ENCODE measurements at places on chromosomes 4 and X. TPM values are rescaled to one million over a fixed set of nuclear protein-coding genes. Genes with fewer than 3 reads are reported as not detected.

Gene TMSB15C
- total RNA-seq: 0.18 TPM

Gene AREG
- total RNA-seq: 0.18 TPM

Gene SPP1
- total RNA-seq: 10.5 TPM

Gene USP17L5
- total RNA-seq: not detected

Gene SSX2B
- 0.23 TPM for total RNA-seq

Gene PABPC4L
- total RNA-seq: 0.05 TPM

DNA sequence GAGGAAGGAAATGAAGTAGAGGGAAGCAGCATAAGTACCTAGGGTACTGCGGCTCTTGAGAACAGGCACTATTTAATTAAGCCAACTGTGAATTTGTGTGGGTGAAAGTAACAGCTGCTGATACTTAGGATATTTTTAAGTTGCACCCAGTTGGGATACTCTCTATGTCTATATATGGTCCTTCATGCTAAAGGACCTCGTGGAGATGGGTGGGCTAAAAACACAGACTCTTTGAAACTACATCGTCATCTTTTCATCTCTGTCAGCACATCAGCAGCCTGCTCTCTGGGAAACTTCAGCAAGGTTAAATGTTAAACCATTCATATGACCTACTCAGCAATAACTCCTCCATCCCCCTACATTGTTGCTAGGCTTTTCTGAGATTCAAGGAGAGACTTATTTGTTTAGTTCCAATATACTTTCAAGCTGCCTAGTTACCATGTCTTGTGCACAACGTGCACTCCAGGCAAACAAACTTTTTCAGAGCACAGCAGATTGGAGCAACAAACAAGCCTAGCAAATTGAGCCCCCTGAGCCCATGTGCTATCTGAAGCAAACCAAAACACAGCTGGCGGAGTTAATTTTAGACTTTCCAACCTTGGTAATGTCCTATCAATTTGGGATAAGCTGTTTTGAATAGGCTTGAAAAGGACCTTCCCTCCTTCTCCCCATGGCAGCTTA lies 6.2 kb upstream of the MOB1B start:
- DNase-seq: no peak

- DNase-seq: no peak
Observed at GRCh38 chr4:153418121-153418520, 48.0 kb upstream of the TMEM131L start.

DNA sequence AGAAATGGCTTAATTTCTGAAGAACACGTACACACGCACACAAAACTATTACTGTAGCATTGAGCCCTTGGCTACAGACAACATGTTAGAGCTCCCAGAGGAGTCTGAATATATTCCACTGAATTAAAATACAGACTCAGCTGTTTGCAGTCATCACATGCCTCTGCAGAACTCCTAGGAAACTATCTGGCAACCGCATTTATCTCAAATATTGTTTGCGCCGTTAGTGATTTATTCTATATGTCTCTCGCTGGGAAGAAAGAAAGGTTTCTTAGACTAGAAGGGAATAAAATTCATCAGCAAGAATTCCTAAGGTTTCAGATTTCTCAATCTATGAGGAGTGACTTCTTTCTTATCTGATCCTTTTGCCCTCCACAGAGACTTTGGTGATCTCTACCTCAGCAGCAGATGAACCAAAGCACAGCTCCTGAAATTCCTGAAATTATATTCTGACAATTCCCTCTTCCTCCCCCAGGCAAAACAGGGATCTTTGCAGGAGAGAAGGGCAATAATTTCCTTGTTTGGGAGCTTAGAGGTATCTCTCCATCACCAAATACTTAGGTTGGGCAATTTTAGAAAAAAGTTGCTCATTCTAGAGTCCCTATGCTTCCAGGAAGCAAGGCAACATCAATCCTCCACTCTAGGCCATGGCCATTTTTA lies 199.2 kb downstream of the APBB2 start:
- DNase-seq: no peak

DNA sequence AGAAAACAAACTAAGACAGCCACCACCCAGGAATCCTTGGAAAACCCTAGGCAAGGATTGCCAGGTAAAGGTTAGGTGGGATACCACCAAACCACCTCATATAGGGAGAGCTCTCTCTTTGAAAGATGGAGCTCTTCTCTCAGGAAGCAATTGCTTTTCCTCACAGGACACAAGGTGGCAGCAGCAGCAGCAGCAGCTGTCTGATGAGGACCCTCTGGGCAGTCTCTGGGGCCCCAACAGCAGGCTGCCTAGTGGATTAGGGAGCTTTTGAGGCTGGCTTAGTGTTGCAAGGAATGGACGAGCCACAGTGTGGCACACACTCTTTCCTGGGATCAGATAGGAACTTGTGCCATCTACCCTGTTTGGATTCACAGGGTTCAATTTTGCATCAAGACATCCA lies 41.4 kb upstream of the CHRDL1 start:
- DNase-seq: no peak

GRCh38 chr4:41696131-41696530 lies 52.4 kb downstream of the PHOX2B start:
- DNase-seq: no peak

- DNase-seq: no peak
Observed at GRCh38 chrX:24355095-24355494, 5.3 kb upstream of the SUPT20HL1 start.

DNA sequence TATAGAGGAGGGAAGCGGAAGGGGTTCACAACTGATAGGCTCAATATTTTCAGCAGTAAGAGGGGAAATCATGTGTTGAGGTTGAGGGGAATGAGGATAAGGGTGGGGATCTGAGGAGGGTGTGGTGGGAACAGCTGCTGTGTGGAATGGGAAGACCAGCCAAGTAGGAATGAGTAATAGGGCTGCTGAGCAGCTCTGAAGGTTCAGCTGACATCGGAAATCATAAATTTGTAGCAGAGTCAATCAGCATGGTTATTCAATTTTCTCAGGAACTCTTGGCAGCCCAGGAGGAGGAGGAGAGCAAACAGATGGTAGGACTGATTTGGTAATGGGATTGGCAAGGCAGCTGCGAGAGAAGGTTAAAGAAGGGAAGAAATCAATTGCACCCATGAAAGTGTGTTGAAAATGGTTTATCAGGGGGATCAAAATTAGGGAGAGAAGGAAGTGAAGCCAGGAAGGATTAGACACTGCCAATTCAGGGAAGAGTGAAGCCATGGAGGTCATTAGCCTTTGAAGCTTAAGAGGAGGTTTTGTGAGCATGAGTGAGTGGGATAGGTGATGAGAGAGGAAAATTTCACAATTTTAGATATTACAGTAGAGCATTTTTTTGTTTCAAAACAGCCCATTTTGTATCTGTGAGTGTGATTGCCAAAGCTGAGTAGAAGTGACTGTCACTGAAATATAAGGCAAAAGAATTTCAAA lies 82.6 kb downstream of the PCDH7 start:
- no peak for DNase-seq

DNA sequence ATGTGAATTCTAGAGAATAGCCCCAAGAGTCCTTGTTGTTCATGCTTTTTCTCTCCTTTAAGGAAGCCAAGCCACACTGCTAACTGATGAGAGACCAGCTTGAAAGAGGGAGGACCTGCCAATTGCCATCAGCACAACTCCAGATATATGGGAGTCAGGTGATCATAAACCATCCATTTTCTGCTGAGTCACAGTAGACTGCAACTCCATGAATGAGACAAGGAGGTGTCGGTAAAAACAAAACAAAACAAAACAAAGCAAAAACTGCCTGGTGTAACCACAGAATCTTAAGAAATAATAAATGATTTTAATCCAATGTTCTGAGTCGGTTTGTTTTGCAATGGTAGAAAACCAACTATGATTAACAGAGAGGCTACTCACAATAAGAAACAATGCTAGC lies 837.3 kb downstream of the PCDH7 start:
- DNase-seq: no peak

- DNase-seq: no peak
Observed at GRCh38 chr4:137359691-137360315, 172.5 kb downstream of the PCDH18 start.

DNA sequence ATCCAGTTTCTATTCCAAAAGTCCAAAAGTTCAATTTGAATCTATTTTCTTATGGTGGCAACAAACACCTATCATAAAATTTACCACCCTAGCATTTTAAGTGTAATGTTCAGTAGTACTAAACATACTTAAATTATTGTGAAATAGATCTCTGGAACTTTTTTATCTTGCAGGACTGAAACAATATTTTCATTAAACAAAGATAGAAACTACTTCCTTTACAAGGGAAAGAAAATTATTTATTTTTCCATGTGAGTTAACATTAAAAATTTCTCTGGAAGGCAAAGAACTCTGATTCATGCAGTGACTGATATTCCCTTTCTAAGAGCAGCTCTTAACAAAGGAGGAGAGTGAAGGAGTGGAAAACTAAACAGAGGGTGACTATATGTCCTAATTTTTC lies 40.2 kb downstream of the ADH7 start:
- DNase-seq: no peak

DNA sequence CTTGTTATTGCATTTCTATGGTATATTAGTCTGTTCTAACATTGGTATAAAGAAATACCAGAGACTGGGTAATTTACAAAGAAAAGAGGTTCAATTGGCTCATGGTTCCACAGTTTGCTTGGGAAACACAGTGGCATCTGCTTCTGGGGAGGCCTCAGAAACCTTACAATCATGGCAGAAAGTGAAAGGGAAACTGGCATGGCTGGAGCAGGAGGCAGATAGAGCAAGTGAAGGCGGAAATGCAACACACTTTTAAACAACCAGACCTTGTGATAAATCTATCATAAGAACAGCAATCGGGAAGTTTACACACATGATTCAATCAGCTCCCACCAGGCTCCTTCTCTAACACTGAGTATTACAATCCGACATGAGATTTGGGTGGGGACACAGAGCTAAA lies 346.6 kb upstream of the GNPDA2 start:
- no peak for DNase-seq

DNA sequence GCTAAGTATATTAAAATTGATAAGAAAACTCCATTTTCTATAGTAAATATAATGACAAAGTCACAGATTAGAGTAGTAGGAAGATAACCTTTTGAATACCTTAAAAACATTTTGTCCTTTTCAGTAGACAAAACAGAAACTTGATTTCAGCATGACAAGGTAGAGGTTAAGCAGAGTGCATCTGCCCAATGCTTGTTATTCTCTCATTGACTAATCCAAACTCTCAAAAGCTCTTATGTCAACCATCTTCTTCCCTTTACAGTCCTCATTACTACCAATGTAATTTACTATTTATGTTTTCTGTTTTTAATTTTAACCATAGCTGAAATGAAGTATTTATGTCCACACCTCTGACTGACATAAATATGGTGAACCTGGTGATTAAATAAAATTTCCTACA lies 11.1 kb downstream of the NIPAL1 start:
- DNase-seq: no peak

DNA sequence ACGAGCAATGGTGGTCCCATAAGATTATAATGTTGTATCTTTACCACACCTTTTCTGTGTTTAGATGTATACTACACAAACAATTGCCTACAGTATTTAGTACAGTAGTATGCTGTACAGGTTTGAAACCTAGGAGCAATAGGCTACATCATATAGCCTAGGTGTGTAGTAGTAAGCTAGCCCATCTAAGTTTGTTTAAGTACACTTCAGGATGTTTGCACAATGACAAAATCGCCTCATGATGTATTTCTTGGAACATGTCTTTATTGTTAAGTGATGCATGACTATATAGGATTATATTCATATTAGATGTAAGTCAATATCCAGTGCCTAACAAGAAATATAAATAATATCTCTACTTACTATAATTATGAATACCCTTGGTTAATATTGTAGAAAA lies 104.6 kb downstream of the SLC10A6 start:
- no peak for DNase-seq

DNA sequence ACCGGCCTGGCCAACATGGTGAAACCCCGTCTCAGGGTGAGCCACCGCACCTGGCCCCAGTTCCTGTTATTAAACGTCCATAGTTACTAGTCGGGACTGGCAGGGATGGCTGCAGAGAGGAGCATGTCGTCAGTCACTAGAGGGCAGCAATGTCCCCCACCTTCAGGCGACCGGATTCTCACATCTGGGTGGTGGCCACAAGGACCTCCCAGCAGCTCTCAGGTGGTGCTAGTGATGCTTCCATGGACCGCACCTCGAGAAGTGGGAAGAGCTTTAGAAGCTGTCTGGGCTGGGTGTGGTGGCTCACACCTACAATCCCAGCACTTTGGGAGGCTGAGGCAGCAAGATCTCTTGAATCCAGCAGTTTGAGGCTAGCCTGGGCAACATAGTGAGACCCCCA lies 13.3 kb upstream of the IL3RA start:
- peak; percentile 59 for DNase-seq

GRCh38 chr4:20638825-20639224 lies 61.4 kb upstream of the PACRGL start:
- no peak for DNase-seq

DNA sequence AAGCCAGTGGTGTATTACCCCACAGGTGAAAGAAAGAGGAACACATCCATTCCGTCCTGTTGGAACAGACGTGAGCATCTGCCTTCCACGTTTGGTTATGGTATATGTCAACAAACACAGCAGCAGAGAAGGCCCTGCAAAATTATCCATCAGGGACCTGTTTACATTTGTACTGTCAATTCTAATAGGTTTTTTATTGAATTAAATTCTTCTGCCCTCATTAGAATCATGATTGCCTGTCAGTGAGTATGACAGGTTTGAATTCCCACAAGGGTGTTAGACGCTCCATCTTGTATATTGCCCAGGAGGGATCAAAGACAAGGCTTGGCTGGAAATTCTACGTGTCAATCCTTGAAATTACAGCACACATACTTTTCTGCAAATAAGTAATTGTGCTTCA lies 339.9 kb upstream of the NOCT start:
- DNase-seq: no peak

- no peak for DNase-seq
Observed at GRCh38 chrX:56726605-56727004, 2.4 kb upstream of the NBDY start.

DNA sequence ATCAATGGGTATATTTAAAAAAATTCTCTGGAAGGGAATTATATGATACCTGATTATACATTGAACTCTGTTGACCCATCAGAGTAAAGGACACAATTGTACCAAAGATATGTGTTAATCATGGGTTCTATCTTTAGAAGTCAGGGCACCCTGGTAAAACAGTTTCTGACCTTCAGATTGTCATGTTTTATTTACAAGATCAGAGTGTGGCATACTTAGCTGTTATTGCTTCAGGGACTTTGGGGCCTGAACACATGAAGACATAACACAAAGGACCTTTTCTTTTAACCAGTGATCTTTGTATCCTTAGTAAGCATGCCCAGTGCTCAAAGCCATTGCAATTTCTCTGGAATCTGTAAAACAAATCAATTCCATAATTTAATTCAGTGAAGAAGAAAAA lies 204.8 kb upstream of the RPS6KA3 start:
- DNase-seq: no peak

Measured in left lobe of liver (tissue), 2 donors.